Left lobe of liver (tissue), 2 donors: ENCODE measurements at places on chromosomes 5 and 9.
A peak's percentile ranks its signal among the peaks of the same experiment; 100 is the strongest.

DNA sequence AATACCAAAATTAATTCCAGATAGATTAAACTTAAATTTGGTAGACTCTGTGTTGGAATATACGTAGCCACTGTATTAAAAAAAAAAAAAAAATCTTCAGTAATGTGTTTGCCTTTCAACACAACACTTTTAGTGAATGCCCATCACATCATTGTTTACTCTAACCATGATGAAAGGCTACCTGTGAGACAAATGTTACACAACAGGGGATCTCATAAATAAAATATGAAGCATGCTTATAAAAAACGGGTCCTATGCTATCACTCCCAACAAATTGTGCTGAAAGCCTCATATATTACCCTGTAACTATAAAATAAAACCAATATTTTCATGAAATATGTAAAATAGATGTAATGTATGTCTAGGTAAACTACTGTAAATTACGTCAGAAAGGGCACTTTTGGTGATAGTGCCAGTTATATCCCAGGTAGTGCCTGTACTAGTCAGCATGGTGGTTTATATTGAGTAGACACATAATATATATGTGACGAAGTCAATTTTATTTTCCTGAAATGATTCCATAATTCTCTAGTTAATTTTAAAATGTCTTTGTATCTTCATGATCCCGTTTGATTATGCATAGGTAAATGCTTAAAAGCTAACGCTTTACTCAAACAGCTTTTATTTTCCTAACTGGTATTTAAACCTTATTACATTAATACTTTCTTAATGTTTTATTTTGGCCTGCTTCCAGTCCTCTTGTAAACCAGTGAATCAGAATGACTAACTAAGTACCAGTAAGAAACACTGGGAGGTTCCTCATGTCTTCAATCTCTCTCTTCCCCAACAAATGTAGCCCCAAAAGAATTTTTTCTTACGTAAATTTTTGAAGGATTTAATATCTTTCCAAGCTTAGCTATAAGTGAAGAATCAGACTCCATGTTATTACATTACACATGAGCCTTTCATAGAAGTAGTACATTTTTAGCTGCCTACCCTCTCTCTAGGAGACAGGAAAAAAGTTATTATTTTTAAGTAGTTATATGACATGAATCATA is 420.3 kb downstream of the GABRG2 start:
- DNase-seq = no peak

DNA sequence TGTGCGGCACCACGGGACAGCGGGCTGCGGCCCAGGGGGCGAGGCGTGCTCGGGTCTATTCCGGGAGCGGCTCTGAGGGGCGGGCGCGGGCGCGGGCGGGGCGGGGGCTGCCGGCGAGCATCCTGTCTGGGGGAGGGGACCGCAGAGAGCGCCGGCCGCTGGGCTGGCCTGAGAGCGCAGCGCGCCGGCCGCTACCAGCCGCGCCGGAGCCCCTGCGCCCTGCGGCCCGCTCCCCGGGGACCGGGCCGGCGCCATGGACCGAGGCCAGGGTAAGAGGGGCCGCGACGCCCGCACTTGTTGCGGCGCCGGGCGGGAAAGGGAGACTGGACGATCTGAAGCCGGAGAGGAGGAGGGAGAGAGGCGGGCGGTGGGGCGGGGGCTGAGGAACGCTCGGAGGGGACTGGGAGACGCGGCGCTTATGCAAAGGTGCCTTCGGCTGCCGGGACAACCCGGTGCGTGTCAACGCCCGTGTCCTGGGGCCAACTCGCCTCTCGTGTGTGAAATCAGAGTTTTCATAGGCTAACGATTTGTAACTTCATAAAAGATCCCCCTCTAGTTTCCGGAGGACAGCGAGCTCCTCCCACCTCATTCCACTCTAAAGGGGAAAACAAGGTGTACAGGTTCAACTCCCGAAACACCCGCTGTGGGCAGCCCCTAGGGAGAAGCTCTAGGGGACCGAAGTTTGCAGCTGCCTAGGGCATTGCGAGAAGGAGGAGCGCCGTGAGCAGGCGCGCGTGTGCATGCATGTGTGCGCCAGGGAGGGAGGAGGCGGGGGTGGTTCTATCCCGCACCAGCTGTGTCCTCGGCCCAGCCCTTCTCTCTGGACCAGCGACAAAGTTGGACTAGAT is at the start of gene AFAP1L1:
Gene AFAP1L1, plus strand, starts transcription at position 144 of the 848 bp plus-strand sequence. Its CDS starts 110 bp downstream, at position 254.
- DNase-seq = peak; percentile 64

DNA sequence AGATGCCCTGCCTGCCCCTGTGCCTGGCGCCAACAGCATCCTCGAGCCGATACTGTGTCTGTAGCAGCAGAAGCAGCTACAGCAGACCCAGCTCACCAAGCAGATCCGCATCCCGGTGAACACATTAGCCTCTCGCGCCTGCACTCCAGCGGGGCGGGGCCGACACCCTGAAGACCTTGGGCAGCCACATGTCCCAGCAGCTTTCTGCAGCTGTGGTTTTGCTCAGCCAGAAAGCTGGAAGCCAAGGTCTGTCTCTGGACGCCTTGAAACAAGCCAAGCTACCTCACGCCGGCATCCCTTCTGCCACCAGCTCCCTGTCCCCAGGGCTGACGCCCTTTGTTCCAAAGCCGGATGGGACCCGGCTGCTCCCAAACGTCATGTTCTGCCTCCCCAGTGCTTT is 59.6 kb downstream of the ACTBL2 start:
- no peak for DNase-seq

GRCh38 chr5:144684899-144685298 is 514.2 kb downstream of the KCTD16 start:
- DNase-seq = no peak

- no peak for DNase-seq
Observed at GRCh38 chr9:37965116-37965515, 61.2 kb upstream of the SLC25A51 start.
